Endothelial cell of umbilical vein (primary cell): ENCODE measurements at places on chromosomes 11 and 22. TPM values are rescaled to one million over a fixed set of nuclear protein-coding genes. Genes with fewer than 3 reads are reported as not detected.

Gene CCND1
- total RNA-seq, result 336 and 370 TPM in 2 replicates

Gene SLC17A6
- not detected in 2 replicates for total RNA-seq

Gene CASP1
- 6.2 and 12.4 TPM in 2 replicates for total RNA-seq

Gene APOBEC3H
- not detected in 2 replicates for total RNA-seq

Gene OR8G5
- not detected in 2 replicates for total RNA-seq

Gene RBMXL2
- 0.51 TPM in 1 of 2 replicates, not detected in the other for total RNA-seq

Gene NKAPD1
- 16.7 and 18.5 TPM in 2 replicates for total RNA-seq

Gene TBX10
- total RNA-seq, result not detected in 2 replicates

Gene C22orf15
- not detected in 2 replicates for total RNA-seq
